ENCODE measurements at places on chromosomes 1 and 21.

DNA sequence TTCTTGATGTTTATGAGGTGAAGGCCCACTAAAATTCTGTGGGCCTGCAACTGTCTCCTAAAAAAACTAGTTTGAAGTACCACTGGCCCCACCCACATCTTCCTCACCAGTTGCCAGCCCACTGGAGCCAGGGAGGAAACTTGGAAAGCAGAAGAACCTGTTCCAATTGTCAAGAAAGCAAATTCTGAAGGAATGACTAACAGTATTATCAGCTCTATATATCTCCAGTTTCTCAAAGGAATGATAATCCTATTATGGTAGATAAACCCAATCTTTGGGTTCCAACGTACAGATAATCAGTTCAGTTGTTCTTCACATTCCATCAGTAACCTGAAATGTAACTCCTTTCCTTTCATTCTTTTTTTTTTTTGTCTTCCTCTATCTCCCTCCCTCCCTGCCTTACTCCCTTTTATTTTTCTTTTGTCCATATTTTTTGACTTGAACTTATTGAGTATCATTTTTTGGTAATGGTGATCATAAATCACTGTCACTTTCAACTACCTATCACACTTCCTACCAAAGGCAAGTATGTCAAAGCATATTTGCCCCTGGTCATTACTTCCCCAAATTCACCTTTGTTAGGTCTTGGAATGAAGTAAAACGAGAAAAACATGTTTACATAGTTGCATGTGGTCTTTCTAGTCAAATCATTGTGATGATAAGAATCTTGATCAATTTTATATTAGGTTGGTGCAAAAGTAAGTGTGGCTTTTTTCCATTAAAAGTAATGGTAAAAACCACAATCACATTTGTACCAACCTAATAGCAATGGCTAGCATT, 943.4 kb downstream of the TTLL7 start:
- no peaks in the 10 kb centered on the region for H3K36me3 ChIP-seq
- DNase-seq = no peak
- H3K4me1 ChIP-seq = no peaks in the 10 kb centered on the region
- H3K27me3 ChIP-seq = no peaks in the 10 kb centered on the region
- H3K4me3 ChIP-seq = no peak overlapping the region

- no peak for DNase-seq
- H3K36me3 ChIP-seq = no peaks in the 10 kb centered on the region
- no peaks in the 10 kb centered on the region for H3K27me3 ChIP-seq
Measured at GRCh38 chr1:247966532-247967204, 1.6 kb downstream of the OR2AK2 start.

- peaks cover 31% of the 10 kb centered on the region for H3K4me1 ChIP-seq
- peaks cover 17% of the 10 kb centered on the region for H3K36me3 ChIP-seq
- DNase-seq = no peak
- no peak overlapping the region for H3K4me3 ChIP-seq
Measured at GRCh38 chr1:18913065-18913835, 10.9 kb upstream of the ALDH4A1 start.

- DNase-seq = no peak
- H3K27me3 ChIP-seq = no peaks in the 10 kb centered on the region
- no peak overlapping the region for H3K27ac ChIP-seq
- no peak overlapping the region for H3K4me3 ChIP-seq
- no peaks in the 10 kb centered on the region for H3K36me3 ChIP-seq
- H3K4me1 ChIP-seq = no peaks in the 10 kb centered on the region
Measured at GRCh38 chr1:97834899-97835298, 85.9 kb downstream of the DPYD start.

DNA sequence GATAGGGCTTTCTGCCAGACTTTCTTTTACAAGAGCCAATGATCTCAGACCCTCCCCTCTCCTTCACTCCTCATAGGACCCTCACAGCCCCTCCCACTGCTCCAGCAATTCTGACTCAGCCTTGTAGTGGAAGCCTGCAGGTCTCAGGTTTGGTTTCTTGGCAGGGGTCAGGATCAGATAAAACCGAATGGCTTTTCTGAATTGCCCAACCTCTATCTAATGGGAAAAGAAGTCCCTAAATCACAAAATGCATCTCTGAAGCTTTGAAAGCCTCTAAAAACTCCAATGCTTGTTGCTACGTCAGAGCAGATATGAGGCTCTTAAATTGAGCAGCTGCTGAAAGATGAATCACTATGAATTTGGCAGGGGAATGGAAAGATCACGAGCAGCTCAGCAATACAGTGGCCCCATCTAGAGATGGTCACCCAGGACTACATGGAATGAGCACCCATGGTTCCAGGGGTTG, 74.5 kb downstream of the NID1 start:
- no peak overlapping the region for H3K27ac ChIP-seq
- H3K4me1 ChIP-seq = peaks cover 3% of the 10 kb centered on the region
- no peaks in the 10 kb centered on the region for H3K27me3 ChIP-seq
- H3K4me3 ChIP-seq = no peak overlapping the region
- no peak for DNase-seq

DNA sequence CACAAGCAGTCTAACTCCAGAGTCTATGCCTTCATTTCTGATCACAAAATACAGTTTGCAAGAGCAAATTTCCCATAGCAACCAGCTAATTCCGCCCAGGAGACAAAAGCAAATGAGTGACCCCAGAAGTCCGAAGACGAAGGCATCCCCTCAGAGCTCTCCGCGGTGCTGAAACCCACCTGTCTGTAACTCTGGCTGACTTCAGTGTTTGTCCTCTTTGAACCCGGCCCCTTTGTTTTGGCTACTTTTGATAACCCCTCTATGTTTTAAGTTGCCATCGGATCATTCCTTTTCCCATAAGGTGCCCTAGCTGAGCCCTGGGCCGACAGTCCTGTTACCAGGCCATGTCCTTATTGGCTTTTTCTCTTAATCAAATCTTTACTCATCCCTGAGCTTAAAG, 515.8 kb downstream of the PTPRU start:
- no peak for DNase-seq
- H3K27me3 ChIP-seq = no peaks in the 10 kb centered on the region
- no peaks in the 10 kb centered on the region for H3K36me3 ChIP-seq
- no peak overlapping the region for H3K27ac ChIP-seq
- H3K4me1 ChIP-seq = no peaks in the 10 kb centered on the region

DNA sequence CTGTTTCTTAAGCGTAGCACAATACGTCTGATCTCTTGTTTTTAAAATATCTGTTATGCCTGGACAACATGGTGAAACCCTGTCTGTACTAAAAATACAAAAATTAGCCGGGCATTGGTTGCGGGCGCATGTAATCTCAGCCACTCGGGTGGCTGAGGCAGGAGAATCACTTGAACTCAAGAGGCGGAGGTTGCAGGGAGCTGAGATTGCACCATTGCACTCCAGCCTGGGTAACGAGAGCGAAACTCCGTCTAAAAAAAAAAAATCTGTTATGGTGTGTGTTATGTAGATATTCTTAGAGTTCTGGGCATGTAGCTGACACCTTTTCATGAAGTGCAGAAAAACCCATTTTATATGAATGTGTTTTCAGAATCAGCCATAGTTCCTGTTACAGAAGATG, 38.2 kb downstream of the RABGAP1L start:
- H3K27me3 ChIP-seq = no peaks in the 10 kb centered on the region
- H3K36me3 ChIP-seq = no peaks in the 10 kb centered on the region
- no peak for DNase-seq

DNA sequence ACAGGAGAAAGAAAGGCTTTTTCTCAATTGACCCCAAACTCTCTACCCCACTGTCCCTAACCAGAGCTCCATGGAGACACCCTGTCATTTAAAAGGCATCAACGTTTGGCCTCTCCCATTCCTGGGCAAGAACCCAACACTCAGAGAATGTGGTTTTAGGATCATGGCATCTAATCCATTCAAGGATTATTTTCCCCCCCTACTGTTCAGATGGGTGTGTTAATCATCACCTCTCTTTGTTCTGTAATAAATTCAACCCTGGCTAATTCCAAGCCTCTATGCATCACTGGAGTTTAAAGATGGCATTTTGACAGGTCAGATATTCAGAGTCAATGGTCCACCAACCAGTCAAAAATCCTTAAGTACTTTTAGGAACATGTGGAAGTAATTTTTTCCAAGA, 42.7 kb downstream of the TBX15 start:
- no peak for DNase-seq
- peaks cover 53% of the 10 kb centered on the region for H3K27me3 ChIP-seq
- H3K4me3 ChIP-seq = no peak overlapping the region

DNA sequence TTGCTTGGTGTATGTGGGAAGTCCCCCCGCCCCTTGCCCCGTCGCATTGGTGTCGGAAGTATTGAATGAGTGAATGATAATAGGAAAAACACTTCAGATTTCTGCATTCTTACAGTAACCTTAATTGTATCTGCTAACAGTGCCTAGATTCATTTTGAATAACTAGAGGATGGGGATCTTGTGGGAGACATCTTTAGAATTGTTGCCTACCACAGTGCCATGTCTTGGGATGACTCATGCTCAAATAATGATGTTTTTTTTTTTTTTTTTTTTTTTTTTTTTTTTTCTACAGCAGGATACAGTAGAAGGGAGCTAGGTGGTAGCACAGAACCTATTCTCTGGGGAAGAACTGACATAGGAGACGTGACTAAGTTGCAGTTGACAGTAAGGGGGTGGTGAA, 237.9 kb downstream of the USP25 start:
- no peak overlapping the region for H3K4me3 ChIP-seq
- DNase-seq = no peak
- H3K27ac ChIP-seq = no peak overlapping the region
- no peaks in the 10 kb centered on the region for H3K4me1 ChIP-seq
- H3K36me3 ChIP-seq = no peaks in the 10 kb centered on the region

DNA sequence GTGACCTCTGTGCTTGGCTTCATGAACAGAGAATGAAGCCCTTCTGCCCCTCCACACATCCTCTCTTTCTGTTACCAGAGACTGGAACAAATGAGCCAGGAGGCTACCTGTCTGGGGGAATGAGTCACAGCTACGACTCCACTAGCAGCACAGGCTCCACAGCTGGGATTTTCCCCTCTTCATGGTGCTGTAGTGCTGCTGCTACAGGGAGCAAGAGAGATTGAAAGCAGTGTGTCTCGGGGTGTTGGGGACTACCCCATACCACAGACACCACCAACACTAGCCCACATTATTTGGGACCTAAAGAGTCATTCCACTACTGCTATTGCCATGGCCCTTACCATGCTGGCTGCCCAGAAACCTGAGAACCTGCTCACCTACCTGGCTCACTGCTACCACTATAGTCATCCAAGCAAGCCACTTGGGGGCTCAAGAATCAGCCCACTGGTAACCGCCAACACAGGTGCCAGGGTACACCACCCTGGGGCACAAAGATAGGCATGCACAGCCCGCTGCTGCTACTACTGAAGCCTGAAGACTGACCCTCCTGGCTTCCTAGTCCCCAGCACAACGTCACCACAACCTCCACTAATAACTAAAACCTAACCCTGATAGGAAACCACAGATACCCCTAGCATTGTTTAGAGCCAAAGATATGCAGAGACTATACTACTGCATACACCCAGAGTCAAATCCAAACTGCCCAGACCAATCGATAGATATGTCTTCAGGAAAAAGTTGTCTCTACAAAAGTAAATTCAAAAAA, 17.7 kb downstream of the CD1E start:
- no peaks in the 10 kb centered on the region for H3K4me1 ChIP-seq
- H3K27me3 ChIP-seq = no peaks in the 10 kb centered on the region
- DNase-seq = no peak
- H3K27ac ChIP-seq = no peak overlapping the region
- no peaks in the 10 kb centered on the region for H3K36me3 ChIP-seq
- H3K4me3 ChIP-seq = no peak overlapping the region

GRCh38 chr1:15559189-15559810, 25.6 kb downstream of the AGMAT start:
- peaks cover 20% of the 10 kb centered on the region for H3K36me3 ChIP-seq
- DNase-seq = no peak
- no peaks in the 10 kb centered on the region for H3K4me1 ChIP-seq
- H3K27ac ChIP-seq = peak overlapping the region; percentile 71
- no peak overlapping the region for H3K4me3 ChIP-seq

DNA sequence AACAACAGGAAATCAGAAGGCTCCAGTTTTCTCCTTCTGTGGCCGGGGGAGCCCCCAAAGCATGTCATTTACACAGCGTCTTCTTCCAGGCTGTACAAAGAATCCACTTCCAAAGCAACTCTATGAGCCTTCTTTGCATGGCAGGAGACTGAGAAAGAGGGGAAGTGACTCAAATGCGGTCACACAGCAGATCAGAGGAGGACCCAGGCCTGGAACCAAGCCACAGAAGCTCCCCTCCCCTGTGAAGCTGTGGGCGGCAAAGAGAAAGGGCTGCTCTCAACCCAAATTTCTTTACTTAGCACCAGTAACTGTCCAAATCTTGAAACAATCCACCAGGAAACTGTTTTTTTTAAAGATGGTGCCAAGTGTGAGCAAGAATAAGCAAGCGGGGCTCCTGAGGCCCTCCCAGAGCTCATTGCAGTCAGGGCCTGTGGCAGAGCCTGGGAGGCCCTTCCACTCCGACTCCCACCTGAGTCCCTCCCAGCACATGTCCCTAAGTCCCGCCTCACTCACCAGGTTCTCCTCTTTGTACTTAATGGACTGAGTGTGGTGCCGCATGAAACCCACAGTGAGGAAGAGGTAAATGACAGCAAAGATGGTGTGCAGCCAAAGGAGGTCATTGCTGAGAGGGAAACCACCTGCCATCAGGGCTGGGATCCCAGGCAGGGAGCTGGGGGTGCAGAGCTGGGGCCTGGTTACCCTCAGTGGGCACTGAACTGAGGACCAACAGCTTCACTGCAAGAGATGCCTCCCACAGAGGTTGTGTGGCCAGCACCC, 15.9 kb downstream of the TMEM63A start:
- H3K4me1 ChIP-seq = no peaks in the 10 kb centered on the region
- H3K27ac ChIP-seq = no peak overlapping the region
- no peak overlapping the region for H3K4me3 ChIP-seq
- no peak for DNase-seq

DNA sequence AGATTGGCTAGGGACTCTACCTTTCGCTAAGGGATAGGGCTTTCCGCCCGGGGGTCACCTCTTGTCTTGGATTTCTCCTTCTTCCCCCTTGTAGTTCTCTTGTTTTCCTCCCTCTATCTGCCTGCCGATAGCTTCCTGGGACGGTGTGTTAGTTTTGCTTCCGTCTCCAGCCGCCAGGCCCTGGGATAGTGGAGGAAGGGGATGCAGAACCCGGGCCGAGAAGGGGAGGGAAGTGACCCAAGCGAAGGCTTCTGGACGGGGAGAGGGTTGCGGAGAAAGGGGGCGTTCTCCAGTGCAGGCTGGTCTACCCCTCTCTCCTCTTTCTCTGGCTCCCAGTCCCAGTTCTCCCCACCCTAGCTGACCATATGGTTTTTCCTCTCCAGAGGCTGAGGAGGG, 871 bp downstream of the TUFT1 start:
- H3K4me1 ChIP-seq = peaks cover 12% of the 10 kb centered on the region
- no peaks in the 10 kb centered on the region for H3K27me3 ChIP-seq
- DNase-seq = no peak
- peak overlapping the region; percentile 72 for H3K4me3 ChIP-seq
